ENCODE measurements at places on chromosomes 1 and 21. TPM values are rescaled to one million over a fixed set of nuclear protein-coding genes. Genes with fewer than 3 reads are reported as not detected.

Gene SPRR2G
- total RNA-seq: not detected

Gene NPL
- 3.8 TPM for total RNA-seq

- no peaks in the 10 kb centered on the region for H3K27me3 ChIP-seq
- H3K4me3 ChIP-seq: no peak overlapping the region
Observed at GRCh38 chr21:16713331-16714117, 799.3 kb upstream of the CXADR start.

Gene IRF6
- total RNA-seq: 0.31 TPM

GRCh38 chr1:7930645-7931445, 9.8 kb downstream of the TNFRSF9 start:
- DNase-seq: peak; percentile 45
- peak overlapping the region; percentile 88 for H3K27ac ChIP-seq
- no peaks in the 10 kb centered on the region for H3K27me3 ChIP-seq
- peak overlapping the region; percentile 43 for H3K4me3 ChIP-seq
- H3K4me1 ChIP-seq: peaks cover 34% of the 10 kb centered on the region
- peaks cover 56% of the 10 kb centered on the region for H3K36me3 ChIP-seq

Gene SYNC
- total RNA-seq: not detected

Gene KIF17
- not detected for total RNA-seq

Gene NES
- total RNA-seq: 0.07 TPM

- no peak overlapping the region for H3K4me3 ChIP-seq
- H3K4me1 ChIP-seq: no peaks in the 10 kb centered on the region
- DNase-seq: no peak
Observed at GRCh38 chr1:47571952-47572351, 134.1 kb downstream of the FOXD2 start.

DNA sequence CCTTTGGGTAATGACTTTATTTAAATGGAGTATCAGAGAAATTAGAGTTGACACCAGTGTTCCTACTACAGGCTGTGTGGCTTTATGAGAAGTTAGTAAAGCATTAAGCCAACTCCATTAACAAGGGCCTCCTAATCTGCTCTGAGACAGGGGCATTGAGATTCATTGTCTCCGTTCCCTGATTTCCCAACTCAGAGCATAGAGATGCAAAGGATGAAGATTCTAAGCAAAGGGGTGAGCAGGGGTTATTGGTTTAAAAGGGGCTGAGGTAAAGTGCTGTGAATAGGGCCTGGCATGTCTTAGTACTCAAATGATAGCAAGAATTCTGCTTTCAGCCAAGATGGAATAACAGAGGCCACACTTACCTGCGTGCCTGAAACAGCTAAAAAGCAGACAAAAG, 428.4 kb downstream of the PTPRU start:
- H3K27me3 ChIP-seq: peaks cover 14% of the 10 kb centered on the region
- H3K36me3 ChIP-seq: no peaks in the 10 kb centered on the region
- H3K27ac ChIP-seq: no peak overlapping the region

- no peaks in the 10 kb centered on the region for H3K4me1 ChIP-seq
- H3K27me3 ChIP-seq: peaks cover 3% of the 10 kb centered on the region
- H3K27ac ChIP-seq: no peak overlapping the region
Observed at GRCh38 chr1:4986306-4986705, 331.9 kb downstream of the AJAP1 start.

DNA sequence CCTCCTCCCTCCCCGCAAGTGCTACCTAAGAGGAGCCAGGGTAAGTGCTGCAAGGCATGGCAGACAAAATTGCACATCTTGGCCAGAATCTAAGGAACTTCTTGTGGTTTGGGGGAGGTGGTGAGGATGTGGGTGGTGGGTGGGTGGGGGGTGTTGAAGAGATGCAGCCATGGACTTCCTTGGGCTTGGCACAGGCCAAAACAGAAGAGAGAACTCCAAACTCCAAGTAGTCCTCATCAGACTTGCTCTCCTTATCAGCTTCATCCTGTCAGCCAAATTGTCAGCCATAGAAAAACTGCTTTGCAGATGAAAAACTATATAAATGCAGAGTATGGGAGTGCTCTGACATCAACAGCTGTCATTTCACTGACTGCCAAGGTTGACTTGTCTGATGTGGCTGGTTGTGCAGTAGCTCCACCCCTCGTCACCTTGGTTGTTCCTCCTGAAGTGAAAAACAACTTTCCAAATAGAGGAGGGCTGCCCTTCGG, 7.1 kb downstream of the AMIGO1 start:
- no peaks in the 10 kb centered on the region for H3K27me3 ChIP-seq
- peak overlapping the region; percentile 78 for H3K27ac ChIP-seq
- peaks cover 90% of the 10 kb centered on the region for H3K4me1 ChIP-seq
- H3K4me3 ChIP-seq: peak overlapping the region; percentile 5

- no peaks in the 10 kb centered on the region for H3K4me1 ChIP-seq
- H3K36me3 ChIP-seq: no peaks in the 10 kb centered on the region
- H3K4me3 ChIP-seq: no peak overlapping the region
- DNase-seq: no peak
- H3K27ac ChIP-seq: no peak overlapping the region
Observed at GRCh38 chr1:65505547-65506300, 85.3 kb downstream of the LEPR start.

Gene CORT
- 0.36 TPM for total RNA-seq

DNA sequence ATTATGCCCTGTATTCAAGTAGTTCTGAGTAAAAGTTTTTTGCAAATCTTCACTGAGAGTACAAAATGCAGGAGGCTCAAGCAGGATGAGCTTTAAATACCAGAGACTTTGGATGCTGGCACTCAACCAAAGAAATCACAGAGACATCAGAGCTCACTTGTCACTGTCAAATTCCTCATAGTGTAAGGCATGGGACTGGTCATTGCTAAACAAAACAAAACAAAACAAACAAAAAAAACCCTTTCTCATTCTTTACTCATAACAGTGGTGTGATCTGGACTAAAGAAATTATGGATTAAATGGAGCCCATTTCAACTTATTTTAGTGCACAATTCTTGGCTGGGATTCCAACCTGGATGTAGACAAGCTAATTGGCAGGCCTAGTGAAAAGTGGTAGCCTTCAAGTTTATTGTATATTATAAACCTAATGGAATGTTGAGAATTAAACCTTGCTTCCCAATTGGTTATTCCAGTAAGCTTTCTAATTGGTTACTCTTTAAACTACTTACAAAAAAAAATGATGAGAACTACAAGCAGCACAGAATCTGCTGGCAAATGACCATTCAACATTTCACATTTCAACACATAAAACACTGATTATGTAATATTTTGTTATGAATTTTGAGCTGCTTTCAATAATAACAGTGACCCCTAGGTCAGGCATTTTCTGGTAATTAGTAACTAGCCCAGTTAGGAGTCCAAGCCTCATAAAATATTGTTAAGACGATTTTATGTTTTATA, 30.6 kb upstream of the NEK7 start:
- no peak overlapping the region for H3K27ac ChIP-seq
- peaks cover 3% of the 10 kb centered on the region for H3K27me3 ChIP-seq
- no peak overlapping the region for H3K4me3 ChIP-seq
- peaks cover 9% of the 10 kb centered on the region for H3K4me1 ChIP-seq

DNA sequence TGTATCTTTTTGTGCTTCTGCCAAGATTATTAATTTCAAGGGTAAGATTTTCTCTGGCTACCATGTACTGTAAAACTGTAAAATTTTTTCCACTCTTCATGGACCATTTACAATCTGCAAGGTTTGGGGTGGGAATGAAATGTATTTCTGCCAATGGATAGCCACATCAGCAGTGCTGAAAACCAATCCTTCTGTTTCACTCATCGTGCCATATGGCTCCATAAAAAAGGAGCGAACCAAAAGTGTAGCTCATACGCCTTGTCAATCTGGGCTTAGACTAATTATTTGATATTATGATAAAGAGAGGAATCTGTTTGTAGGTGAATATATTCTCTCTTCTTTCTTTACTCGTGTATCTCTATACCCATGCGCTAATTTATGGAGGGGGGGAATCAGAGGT, 3.0 kb upstream of the SLC44A5 start:
- H3K4me3 ChIP-seq: no peak overlapping the region
- H3K36me3 ChIP-seq: no peaks in the 10 kb centered on the region
- H3K27ac ChIP-seq: no peak overlapping the region
- H3K4me1 ChIP-seq: peaks cover 14% of the 10 kb centered on the region
- peaks cover 54% of the 10 kb centered on the region for H3K27me3 ChIP-seq

DNA sequence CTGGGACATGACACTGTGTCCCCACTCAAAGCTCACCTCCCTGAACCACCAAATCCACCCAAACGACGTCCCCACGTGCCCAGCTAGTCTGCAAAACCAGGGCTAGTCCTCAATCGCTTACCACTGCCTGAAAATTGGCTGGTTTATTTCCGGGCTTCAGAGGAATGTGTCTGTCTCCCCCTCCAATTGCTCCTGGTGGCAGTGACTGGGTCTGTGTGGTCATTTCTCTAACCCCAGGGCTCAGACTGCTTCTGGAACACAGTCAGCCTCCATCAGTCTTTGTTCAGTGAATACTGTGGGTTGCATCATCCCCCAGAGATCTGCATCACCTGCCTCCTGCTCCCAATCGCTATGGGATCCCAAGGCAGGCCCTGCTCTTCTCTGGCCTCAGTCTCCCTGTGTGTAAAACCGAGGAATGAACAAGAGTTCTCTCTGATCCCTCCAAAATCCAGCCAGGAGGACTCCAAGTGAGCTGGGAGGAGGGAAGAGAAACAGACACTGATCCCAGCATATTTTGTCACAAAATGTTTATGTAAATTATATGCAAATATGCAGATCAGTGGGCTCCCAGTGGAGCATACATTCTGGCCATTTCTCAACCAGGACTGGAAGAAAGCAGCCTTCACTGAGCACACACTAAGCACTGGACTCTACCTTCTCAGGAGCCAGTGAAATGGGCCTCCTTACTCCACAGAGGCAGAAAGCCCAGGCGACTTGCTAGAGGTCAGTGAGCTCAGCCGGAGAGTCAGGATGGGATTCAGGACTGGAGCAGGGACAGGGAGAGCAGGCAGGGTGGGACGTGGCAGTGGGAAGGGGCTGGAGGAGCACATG, 20.9 kb downstream of the SDC3 start:
- no peak overlapping the region for H3K4me3 ChIP-seq
- no peak for DNase-seq
- no peaks in the 10 kb centered on the region for H3K4me1 ChIP-seq
- H3K27ac ChIP-seq: no peak overlapping the region
- peaks cover 9% of the 10 kb centered on the region for H3K27me3 ChIP-seq

DNA sequence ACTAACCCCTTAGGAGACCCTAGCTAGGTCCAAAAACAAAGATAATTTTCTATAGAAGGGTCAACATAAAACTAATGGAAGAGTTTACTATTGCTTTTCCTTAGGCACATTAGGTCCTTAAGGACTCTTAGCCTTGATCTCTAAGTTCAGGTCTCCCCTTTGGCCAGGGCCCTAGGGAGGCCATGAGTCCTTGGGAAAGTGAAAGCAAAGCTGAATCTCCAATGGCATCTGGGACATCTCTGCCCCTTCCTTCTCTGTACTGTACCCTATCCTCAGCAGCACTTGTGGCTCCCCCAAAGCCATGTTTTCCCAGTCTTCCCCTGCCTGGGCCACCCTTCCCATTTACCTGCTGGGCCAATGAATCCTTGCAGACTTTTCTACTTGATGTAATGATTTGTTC, 14.3 kb downstream of the IER5 start:
- no peak for DNase-seq
- peaks cover 14% of the 10 kb centered on the region for H3K27me3 ChIP-seq

DNA sequence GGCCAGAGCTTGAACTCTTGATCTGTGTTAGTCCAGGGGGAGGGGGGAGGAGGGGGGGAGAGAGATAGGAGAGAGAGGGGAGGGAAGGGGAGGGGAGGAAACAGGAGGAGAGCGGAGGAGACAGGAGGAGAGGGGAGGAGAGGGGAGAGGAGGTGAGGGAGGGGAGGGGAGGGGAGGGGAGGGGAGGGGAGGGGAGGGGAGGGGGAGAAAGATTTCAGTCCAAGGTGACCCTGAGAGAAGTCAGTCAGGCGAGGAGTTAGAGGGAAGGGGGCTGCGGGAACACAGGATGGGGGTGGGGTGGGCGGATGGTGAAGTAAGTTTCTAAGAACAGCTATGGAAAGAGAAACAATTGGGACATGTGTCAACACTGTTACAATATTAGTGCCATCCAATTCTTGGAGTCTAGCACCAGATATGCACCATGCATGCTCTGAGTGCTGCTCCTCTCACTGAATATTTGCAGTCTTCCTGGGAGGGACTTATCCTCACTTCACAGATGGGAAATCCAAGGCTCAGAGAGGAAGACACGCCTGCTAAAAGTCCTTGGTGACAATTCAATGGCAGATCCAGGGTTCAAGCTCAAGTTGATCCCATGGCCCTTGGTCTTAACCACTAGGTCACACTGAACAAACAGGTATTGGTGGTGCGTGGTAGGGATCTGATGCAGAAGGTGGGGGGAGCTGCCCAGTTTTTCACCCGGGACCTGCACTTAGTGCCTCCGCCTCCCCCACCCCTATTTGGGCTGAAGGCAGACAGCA, 42.5 kb upstream of the ECE1 start:
- H3K36me3 ChIP-seq: peaks cover 37% of the 10 kb centered on the region
- H3K27me3 ChIP-seq: no peaks in the 10 kb centered on the region
- H3K4me1 ChIP-seq: peaks cover 87% of the 10 kb centered on the region
- peak overlapping the region; percentile 20 for H3K4me3 ChIP-seq
- peak; percentile 45 for DNase-seq
- H3K27ac ChIP-seq: peak overlapping the region; percentile 82

DNA sequence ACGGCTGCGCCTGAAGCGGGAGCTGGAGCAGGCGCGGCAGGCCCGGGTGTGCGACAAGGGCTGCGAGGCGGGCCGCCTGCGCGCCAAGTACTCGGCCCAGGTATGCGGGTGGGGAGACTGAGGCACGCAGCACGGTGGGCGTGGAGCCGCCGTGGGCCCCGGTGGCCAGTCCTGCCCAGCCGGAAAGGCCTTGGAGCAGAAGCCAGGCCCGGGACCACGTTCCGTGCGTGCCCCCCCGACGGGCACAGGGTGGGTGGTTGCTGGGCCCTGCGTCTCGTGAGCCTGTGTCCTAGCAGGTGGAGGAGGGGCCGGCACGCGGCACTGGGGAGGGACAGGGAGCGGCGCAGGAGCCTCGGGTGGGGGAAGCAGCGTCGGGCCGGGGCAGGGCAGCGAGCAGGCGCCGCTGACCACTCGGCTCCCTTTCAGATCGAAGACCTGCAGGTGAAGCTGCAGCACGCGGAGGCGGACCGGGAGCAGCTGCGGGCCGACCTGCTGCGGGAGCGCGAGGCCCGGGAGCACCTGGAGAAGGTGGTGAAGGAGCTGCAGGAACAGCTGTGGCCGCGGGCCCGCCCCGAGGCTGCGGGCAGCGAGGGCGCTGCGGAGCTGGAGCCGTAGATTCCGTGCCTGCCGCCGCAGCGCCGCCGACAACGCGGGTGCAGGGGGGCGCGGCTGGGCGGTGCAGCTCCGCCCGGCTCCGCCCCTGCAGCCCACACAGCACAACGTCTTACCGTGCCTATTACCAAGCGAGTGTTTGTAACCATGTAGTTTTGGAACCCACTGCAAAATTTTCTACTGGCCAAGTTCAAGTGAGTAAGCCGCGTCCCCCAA, 78.2 kb downstream of the SKI start:
- no peak overlapping the region for H3K4me3 ChIP-seq
- peaks cover 44% of the 10 kb centered on the region for H3K36me3 ChIP-seq
- peaks cover 7% of the 10 kb centered on the region for H3K4me1 ChIP-seq
- DNase-seq: no peak

GRCh38 chr1:32606565-32607371, 43.6 kb downstream of the ZBTB8OS start:
- H3K27ac ChIP-seq: no peak overlapping the region
- H3K4me3 ChIP-seq: no peak overlapping the region
- no peaks in the 10 kb centered on the region for H3K27me3 ChIP-seq

- H3K27ac ChIP-seq: no peak overlapping the region
- no peak for DNase-seq
- H3K27me3 ChIP-seq: peaks cover 2% of the 10 kb centered on the region
- no peaks in the 10 kb centered on the region for H3K4me1 ChIP-seq
Observed at GRCh38 chr1:5660141-5660935, 331.9 kb downstream of the NPHP4 start.
